ENCODE measurements at places on chromosomes 5 and 9.

DNA sequence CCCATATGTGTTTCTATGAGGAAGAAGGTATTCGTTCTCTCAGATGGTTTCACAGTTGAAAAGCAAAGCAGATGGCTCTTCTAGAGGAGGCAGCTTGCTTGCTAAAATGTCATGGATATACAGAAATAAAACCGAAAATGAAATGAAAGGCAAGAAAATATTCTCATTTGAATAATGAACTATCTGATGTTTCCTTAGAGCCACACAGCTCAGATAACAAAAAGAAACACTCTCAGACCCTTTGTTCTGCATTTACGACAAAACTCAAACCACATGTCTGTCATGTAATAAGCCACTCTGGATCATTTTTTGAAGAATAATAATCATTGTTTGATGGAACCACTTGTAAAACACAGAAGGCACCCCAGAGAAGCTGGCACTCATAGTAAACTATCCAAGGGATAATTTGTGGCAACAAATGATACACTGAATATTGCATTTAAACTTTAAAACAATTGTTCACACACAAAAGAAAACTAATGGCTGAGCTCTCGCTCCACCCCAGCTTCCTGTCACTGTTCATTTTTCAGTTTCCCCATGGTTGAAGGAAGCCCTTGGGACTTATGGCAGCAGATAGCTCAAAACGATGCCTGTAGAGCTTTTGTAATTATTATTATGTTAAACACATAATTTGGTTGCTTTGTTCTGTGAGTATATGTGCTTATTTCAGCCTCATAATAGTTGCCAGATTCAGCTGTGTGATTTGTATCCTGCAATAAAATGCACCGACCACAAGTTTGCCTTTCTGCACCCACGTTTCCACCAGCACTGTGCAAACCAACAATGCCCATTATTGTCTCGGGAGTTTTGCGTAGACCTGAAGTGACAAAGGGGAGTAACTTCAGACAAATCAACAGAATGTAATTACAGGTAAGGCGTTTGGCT, 256.0 kb downstream of the TMEM167A start:
- DNase-seq: no peak

GRCh38 chr9:37271679-37272078, 150.8 kb upstream of the GRHPR start:
- no peak for DNase-seq

GRCh38 chr5:149808264-149808982, 78.3 kb downstream of the PPARGC1B start:
- DNase-seq: no peak

- DNase-seq: peak; percentile 29
Observed at GRCh38 chr5:159331093-159331973, 1.0 kb upstream of the IL12B start.

DNA sequence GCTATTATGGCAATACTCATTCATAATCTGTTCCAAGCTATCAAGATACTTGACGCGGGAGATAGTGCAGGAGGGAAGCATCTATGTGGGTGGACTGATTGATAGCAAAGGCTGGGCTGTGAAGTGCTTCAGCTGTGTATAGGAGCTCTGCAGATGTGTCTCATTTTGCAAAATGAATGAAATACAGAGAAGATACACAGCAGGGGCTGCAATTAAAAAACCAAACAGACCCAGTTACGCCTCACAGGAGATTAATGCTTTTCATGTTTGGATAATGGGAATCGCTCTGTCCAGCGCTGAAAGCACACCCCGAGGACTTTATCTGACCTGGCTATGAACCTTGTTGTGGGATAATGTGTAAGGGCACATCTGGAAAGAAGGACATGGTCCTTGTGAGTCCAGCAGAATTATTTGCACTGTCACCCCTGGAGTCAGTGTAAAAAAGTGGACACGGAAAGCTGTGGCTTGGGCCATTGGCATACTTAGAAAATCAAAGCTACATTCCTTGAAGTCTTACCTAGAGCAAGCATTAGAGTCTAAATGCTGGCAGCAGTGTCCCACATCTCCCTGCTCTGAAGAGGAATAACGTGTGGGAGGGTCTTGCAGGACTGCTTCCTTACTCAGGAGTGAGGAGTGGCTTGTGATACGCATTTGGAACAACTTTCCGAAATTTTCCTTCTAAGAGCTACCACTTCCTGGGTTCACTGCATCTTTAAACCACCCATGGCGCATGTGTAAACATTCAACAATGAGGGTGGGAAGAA, 2.6 kb downstream of the SH3RF2 start:
- DNase-seq: no peak

DNA sequence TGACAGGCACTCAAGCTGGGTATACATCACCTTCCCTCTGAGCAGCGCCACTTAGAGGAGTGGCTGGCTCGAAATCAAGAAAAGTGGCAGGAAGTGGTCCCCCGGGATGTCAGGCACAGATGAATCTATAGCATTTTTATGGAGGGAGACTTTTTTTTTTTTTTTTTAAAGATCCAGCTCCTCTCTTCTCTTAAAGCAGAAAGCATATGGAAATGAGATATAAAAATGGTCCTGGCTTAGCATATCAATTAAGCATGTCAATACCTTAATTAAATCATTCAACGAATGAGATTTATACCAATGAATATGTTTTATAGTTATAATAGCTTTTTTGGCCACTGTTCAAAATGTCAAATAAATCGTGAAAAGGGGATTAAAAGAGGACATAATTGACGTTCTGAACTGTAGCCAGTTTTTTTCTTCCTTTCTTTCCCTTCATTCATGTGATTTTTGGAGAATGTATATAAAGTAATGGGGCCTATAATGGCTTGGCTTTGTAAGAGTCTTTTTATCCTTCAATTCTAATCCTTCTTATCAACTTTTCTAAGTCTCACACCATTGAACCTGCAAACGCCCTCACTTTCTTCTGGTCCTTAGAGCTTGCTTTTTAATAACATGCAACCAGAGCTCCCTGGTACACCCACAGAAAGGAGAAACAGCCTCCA, 319.2 kb upstream of the PANK3 start:
- DNase-seq: no peak

DNA sequence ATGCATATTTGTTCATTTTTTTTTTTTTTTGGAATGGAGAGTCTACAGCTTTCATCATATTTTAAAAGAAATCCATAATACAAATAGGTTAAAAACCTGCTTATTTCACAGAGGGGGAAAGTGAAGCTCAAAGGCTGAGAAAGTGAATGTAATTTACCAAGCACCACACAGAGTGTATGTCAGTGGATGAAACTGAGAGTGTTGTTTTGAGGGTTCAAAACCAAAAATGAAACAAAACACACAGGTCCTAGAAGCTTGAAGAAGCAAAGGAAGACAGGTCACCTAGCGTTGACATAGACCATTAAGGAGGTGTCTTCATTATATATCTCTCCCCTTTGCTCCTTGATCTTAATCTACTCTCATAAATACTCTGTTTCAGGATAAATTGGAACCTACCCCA, 7.5 kb downstream of the NMUR2 start:
- no peak for DNase-seq

DNA sequence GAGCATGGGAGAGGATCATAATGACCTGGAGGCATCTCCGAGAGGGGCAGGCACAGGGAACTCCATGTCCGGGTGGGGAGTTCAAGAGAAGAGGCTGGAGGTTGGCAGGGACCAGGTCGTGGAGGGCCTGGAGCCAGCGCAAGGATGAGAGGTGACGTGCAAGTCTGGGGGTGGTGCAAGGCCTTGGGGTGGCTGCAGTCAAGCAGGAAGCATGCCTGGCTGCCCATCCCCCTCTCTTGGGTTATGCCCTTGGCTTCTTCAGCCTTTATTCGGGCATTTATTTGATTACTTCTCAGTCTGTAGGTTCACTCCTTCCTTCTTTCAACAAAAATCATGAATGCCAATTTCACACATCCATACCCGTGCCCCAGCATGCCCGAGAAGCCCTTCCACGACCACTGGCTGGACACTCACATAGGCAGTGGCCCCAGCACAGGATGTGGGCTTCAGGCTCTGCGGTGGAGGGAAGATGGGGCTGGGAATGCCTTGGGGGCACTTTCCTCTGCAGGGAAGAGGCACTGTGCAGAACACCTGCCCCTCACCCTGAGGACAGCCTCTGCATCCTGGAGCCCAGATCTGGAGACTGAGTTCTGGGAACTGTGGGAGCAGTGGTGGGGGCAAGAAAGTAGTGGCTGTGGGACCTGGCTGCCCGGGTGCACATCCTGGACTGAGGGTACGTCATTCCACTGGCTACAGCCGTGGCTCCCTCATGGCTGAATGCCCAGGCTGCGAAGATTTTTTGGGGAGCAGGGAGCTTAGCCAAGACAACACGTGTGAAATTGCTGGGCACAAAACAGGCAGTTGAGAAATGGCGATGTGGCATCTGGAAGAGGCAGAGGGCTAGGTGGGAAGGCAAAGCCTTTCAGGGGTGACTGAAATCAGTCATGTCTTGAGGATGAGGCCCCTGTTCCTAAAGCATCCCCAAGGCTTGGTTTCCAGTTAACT, 38.6 kb downstream of the CRB2 start:
- DNase-seq: no peak

- peak; percentile 81 for DNase-seq
Observed at GRCh38 chr9:134544388-134545214, 97.0 kb upstream of the COL5A1 start.

- no peak for DNase-seq
Observed at GRCh38 chr9:110582156-110582555, 2.6 kb upstream of the SVEP1 start.

- DNase-seq: no peak
Observed at GRCh38 chr9:115759426-115759825, 394.2 kb upstream of the PAPPA start.

DNA sequence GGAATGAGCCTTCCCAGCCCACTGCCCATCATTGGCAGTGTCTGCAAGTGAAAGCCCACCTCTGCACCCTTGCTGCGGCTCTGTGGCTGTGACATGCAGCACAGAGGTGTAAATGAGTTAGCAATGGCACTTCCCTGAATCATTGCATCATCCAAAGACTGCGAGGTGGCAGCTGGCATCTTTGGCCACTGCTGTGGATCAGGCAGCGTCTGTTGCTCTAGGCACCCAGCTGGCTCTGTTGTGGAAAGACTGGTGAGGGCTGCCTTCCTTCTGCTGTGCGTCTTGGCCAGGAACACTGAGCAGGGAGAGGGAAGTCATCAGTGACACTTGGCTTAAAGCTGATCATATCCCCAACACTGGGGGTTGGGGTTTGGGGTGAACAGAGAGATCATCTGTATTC, 64.5 kb downstream of the MFAP3 start:
- DNase-seq: no peak

GRCh38 chr9:123062351-123063176, 29.1 kb downstream of the GPR21 start:
- DNase-seq: peak; percentile 45

DNA sequence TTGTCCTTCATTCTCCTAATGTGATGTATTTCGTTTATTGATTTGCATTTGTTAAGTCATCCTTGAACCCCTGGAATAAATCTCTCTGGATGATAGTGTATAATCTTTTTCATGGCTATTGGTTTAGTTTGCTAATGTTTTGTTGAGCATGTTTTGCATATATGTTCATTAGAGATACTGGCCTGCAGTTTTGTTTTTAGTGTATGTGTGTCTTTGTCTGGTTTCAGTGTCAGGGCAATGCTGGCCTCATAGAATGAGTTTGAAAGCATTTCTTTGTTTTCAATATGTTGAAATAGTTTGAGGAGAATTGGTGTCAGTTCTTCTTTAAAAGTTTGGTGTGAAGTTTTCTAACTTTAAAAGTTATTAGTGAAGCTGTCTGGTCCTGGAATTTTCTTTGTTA, 149.6 kb upstream of the ATP10B start:
- DNase-seq: no peak

DNA sequence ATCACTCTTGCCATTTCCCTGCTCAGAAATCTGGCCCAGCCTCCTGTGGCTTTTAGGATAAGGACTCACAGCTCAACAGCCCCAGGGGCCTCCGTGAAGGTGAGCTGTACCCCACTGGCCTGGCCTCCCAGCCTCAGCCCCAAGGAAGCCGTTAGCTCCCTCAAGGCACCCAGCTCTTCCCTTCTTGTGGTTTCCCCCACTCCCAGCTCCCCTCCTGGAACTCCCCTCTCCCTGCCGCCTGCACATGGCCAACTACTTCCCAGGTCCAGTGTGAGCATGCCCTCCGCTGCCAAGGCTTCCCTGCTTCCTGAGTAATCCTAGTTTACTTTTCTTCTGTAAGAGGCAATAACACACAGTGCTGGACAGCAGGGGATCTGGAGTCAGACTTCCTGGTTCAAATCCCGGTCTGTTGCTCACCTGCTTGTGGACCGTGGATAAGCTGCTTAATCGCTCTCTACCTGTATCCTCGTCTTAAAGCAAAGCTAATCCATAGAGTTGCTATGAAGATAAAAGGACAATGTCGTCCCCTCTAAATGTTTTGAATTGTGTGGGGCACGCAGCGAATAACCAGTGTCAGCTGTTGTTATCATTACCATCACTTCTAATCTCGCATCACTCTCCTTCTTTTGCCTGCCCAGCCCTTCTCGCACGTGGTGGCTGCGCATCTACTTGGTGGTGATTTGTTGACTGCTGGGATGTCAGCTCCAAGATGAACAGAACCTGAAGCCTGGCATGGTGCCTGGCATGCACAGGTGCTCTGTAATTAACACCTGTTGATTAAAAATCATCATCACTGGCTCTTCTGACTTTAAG, 86.6 kb downstream of the C5orf15 start:
- DNase-seq: no peak

DNA sequence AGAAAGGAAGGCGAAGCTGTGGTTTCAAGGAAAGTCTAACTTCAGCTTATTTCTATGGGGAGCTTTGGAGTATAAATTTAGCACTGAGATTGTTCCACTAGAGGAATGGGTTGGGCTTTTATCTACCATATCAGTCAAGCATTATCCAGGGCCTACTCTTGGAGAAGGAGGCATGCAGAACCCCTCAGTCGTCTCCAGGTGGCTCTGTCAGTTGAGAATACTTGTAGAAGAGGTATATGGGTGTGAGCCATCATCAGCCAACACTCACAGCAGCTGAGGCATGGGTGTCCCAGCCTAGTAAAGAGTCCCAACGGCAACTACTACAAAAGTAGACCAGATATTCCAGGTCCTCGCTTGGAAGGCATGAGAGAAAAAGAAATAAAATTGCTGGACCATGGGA, 548.5 kb upstream of the GRAMD2B start:
- no peak for DNase-seq

DNA sequence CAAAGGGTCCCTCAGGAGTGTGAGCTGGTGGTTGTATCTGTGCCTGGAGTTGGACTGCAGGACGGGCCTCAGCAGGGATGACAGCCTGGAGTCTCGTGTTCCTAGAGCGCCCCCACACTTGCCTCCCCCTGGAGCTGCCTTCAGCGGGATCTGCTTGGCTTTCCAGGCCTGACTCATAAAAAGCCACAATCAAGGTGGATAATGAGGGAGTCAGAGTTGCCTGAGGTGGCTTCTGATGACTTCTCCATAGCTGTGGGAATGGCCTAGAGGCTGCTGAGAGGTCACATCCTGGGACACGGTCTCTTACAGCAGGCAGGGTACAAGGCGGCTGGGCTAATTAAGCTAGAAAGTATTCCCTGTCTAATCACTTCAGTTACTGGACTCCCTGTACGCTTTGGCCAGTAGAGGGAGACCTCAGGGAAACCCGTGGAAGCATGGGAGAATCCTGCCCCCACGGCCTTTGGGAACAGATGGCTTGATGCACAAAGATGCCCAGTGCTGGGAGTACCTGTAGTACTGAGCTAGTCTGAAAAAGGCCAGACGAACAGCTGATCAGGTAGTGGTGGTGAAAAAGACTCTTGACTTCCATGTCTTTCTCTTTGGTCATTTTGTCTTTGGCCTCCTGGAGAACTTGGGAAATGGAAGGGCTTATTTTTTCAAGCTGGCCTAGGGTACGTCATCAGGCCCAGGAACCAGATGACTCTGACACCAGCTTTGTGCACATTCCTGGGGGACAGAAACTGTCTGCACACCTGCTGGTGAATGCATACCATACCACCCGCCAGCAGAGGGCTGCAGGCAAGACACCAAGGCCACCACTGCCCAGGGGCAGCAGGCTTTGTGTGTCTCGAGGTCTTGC, 16.1 kb upstream of the FRRS1L start:
- DNase-seq: no peak

- DNase-seq: no peak
Observed at GRCh38 chr5:143757116-143757515, 54.8 kb upstream of the HMHB1 start.
